ENCODE measurements at places on chromosomes 13 and 19.
A peak's percentile ranks its signal among the peaks of the same experiment; 100 is the strongest.

DNA sequence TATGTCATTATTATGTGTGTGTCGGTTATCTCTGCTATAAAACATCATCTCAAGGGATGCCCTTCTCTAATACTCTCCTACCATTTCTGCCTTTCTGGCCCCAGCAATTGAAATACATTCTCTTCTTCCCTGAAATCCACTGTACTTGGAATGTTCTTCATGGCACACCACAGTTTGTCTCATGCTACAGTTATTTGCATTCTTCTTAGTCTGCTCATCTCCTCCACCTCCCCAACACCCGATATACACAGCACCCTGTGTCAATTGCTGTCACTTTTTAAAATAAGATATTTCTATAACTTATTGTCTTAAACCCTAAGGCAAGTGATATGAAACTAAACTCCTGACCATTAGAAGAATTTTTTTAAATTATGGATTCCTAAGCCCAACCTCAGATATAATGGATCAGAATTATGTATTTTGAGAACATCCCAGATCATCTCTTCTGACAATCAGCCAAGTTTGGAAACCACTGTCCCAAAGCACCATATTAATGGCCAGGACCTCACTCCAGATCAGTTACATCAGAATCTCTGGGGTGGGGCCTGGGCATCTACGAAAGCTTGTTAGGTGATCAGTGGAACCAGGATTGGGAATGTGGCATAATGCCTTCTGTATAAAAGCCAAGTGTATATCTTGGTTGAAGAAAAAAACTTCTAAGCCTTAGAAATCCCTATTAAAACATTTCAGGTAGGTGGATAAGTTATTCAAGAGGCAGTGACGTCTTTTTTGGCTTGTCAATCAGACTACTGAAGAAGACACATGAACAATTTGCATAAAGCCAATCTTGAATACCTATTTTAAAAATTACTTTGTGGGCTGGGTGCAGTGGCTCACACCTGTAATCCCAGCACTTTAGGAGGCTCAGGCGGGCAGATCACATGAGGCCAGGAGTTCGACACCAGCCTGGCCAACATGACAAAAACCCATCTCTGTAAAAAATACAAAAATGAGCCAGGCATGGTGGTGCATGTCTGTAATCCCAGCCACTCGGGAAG lies 30.0 kb upstream of the KBTBD7 start:
- no peak for DNase-seq

- no peak for DNase-seq
Measured at GRCh38 chr13:29537736-29538651, 57.5 kb downstream of the SLC7A1 start.

- DNase-seq, result peak; percentile 71
Measured at GRCh38 chr19:17703824-17704463, 15.3 kb upstream of the MAP1S start.

- DNase-seq, result no peak
Measured at GRCh38 chr13:34897220-34897619, 44.9 kb upstream of the NBEA start.

DNA sequence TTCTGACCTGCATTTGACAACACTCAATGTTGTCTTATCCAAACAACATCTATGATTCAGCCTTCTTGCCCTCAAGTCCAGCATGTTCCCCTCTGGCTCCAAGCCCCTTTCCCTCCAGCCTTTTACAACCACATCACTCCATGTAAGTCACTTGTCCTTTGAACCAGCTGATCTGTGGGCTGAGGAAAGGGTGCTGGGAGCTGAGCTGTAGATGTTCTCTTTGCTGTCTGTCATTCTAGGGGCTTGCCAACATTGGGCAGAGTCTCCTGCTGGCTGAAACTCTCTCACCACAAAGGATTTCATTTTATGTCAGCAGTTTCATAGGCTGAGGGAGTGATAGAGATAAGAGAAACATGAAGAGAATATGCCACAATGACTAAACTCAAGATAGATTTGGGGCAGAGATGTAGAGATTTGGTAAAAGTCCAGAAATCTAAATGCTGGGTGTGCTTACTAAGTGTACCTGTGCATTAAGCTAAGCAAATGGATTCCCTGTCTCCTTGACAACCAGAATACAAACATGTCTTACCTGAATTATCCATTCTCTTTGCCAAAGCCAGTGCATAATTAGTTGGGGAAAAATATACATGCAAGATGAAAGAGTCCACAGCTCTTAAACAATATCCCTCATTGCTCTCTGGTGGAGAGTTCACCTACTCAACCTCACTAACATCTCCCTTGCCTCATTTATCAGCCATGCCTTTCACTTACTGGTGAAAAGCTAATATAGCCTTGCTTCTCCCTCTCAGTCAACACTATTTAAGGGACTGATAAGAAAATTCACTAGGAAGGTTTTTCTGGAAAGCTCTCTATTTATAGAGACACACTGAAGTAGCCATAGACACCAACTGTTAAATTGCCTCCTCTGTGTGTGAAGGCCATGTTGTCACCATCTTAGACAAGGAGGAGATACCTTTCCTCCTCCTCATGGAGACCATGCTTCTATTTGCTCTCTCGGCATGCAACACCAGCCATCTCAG lies 175.5 kb upstream of the SERP2 start:
- no peak for DNase-seq

GRCh38 chr13:43221611-43222010 lies 198.2 kb downstream of the DNAJC15 start:
- DNase-seq, result no peak

DNA sequence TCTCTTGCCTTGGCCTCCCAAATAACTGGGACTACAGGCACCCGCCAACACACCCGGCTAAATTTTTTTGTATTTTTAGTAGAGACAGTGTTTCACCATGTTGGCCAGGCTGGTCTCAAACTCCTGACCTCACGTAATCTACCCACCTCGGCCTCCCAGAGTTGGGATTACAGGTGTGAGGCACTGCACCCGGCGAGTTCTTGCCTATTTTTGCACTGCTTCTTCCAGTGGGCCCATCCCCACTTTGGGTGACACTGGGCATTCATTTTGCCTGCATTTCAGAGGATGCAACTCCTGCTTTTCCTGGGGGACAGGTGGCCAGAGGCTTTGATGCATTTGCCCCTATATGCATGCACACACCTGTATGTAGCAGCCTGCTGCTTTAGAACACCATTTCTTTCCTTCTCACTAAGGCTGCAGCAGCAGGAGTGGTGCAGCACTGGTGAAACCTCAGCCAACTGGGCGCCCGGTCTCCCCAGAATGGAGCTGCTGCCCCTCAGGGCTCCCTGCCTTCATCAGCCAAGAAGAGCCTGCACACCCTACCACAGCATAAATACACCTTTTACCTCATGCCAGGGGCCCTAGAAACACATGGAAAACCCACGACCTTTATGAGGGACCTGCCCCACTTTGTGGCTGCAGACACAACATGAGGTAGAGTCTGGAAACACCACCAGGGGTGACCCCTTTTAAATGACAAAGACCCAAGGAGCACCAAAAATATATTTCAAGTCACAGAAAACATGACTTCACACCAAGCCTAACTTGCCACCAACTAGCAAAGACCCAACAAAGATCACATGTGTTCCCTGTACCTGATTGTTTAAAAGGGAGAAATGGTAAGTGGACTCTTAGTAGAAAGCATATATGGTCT lies 36.8 kb upstream of the POP4 start:
- no peak for DNase-seq

DNA sequence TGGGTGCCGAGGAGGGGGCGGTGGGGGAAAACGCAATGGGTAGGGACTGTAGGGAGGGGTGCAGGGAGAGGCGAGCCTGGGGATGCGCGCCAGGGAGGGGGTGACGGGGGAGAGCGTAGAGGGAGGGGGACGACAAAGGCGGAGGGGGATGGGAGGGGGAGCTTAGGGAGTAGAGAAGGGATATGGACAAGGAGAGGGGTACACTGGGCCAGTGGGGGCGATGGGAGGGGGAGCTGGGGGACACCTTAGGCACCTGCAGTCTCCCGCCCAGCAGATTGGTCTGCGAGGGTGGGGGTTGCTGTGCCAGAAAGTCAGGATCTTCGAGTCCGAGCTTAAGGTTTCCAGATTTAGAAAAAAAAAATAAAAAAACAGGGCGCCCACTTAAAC lies 15.7 kb downstream of the CCDC124 start:
- DNase-seq, result no peak

- DNase-seq, result peak; percentile 50
Measured at GRCh38 chr19:50669302-50670101, 20.3 kb downstream of the C19orf81 start.

GRCh38 chr19:40261631-40262030 lies 23.5 kb downstream of the AKT2 start:
- no peak for DNase-seq

DNA sequence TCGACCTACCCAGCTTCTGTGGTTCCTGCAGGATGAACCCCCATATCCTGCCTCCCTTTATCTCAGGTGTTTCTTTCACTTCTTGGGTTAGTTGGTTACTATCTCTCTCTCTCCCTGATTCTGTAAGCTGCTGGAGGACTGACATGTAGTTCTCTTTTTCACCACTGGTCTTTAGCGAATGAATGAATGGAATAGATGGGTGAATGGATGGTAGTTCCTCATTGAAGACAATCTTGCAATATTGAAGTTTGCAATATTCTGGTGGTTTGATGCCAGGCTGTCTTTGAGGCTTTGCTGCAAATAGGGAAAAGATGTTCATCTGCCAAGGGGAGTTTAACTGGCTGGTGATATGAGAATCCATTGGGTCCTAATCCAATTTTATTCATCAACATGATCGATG lies 120.2 kb downstream of the UBL3 start:
- DNase-seq, result no peak

DNA sequence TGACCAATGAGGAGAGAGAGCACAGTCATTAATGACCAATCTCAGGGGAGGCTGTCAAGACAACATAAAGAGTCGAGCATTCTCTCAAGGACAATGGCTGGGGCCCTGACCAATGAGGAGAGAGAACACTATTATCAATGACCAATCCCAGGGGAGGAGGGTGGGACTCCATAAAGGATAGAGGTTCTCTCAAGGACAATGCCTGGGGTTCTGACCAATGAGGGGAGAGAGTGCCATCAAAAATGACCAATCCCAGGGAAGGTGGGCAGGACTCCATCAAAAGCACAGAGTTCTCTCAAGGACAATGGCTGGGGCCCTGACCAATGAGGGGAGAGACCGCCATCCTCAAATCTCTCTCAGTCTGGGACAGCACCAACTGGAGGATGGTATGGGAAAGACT lies 3.3 kb upstream of the KLK11 start:
- no peak for DNase-seq
